T-helper 9 cell (primary cell): ENCODE measurements at places on chromosomes 7 and 10.
A peak's percentile ranks its signal among the peaks of the same experiment; 100 is the strongest.

DNA sequence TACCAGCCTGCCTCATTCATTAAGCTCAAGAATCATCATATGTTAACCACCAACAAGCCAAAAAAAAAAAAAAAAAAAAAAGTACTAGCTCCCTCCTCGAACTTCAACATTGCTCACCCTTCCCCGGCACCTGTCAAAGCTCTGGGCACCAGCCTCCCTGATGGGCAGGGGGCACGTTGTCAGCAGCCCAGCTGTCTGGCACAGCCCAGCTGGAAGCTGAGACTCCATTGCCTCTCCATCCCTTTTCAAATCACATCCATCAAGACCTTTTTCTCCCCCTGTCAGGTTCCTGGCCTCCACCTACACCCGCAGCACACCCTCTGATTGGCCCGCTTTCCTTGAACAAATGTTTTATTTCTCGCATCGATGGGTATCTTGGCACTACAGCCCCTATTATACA is 913.3 kb upstream of the AUTS2 start:
- no peak for DNase-seq

DNA sequence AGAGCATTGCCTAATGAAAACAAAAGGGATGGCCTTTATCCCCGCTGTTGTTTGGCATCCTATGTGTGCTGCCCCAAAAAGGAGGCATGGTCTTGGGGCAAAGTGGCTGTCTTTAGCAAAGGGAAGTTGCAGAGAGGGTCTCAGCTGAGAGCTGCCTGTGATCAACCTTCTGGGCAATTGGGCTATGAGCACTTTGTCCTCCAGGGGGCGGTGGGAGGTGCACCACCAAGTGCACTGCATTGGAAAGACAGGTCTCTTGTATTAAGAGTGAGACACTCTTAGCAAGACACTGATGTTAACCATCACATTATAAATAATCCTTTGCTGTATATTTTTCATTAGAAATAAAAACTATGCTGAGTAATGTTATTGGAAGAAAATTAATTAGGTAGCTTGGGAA is 314.8 kb downstream of the POM121L12 start:
- DNase-seq = no peak

DNA sequence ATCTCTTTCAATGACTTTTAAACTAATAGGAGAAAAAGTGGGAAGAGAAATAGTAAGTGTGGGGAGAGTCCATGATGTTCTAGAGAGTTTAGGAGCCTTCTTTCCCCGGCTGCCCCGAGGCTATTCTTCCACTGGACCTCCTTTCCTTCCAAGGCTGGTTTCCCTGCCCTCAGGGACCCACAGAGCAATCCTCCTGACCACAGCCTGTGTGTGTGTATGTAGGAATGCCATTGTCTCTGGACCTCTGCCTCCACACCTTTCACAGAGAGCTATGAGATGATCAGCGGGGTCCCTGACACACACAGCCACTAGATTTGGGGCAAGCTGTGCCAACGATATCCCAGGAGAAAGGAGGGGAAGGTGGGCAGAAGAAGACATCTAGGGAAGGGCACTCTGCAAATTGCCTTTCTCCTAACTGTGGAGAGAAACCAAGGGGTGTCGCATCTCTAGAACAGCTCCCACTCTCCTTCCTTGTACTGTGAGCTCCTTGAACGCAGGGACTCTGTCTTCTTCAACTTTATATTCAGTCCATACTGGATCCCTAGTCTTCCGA is 13.3 kb upstream of the CHCHD3 start:
- no peak for DNase-seq

DNA sequence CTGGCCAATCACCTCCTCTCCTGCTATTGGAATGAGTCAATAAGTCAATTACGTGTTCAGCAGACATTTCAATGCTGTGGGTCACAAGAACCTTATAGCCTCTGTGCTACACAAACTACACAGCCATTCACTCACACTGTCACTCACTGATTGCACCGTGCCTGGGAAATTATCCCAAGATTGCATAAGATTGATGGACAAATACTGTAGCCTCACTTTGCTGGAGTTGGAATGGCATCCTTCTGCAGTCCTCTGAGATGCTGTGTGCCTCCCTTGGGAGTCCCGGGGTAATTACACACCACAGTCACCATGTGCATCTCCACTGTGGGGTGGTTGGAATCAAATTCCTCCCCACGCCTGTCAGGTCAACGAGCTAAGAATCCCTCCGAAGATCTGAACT is 358.7 kb upstream of the MGMT start:
- DNase-seq = no peak

GRCh38 chr7:121385800-121386179 is 10.3 kb downstream of the FAM3C start:
- DNase-seq = no peak

DNA sequence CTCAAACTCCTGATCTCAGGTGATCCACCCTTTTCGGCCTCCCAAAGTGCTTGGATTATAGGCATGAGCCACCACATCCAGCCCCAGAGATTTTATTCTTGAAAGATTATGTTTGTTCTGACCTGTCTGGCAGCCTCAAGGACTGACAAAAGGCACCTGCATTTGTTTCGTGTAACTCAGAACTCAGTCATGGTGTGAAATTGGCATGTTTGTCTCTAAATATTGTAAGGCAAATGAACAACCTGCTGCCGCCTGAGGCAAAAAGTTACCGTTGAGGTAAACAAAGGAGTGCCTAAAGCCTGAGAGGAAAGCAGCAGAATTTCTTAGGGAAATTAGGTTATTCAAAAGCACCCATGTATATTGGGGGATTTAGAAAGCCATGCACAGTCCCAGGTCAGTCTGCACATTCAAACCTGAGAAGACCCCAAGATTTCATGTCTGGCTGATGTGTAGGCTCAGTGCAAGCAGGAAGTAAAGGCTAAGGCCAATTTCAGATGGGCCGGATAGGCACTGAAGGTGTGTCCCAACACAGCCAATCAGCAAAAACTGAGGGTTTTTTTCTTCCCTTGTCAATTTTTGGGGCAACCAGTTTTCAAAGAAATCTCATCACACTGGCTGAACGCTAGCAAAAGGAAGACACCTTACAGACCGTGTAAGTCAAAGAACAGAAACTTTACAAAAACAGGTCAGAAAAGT is 33.3 kb upstream of the HHEX start:
- DNase-seq = no peak

- no peak for DNase-seq
Observed at GRCh38 chr10:74871595-74872382, 45.4 kb downstream of the KAT6B start.

GRCh38 chr7:24854866-24855265 is 97.6 kb upstream of the GSDME start:
- DNase-seq = no peak

DNA sequence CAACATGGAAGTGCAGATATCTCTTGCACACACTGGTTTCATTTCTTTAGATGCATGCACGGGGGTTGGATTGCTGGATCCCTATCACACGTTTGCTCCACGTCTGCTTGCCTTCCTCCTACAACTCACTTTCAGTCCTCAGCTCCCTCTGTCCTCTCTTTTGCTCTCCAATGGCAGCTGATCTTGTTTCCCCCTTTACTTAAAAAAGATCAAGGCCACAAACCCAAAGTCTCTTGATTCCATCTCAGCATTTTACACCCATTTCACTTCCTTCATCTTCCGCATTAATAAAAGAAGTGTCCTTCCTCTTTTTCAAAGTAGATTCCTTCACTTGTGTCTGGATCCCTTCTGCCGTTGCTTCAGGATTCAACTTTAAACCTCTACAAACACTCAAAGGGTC is 245.2 kb downstream of the DOCK4 start:
- DNase-seq = no peak

DNA sequence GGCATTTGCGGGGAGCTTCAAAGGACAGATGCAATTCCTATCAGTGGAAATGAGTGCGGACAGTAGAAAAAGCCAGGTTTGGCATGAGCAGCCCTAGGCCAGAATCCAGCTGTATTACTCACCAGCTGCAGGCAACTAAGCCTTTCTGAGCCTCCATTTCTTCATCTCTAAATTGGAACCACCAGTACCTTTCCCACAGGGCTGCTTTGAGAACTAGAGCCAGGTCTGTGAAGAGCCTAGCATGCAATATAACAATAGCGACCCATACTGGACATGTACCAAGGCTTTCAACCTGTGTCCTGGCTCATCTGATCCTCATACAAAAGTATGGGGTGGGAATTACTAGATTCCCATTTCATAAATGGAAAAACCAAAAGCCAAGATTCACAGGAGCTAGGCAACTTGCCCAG is 101.0 kb downstream of the GSAP start:
- DNase-seq = no peak

DNA sequence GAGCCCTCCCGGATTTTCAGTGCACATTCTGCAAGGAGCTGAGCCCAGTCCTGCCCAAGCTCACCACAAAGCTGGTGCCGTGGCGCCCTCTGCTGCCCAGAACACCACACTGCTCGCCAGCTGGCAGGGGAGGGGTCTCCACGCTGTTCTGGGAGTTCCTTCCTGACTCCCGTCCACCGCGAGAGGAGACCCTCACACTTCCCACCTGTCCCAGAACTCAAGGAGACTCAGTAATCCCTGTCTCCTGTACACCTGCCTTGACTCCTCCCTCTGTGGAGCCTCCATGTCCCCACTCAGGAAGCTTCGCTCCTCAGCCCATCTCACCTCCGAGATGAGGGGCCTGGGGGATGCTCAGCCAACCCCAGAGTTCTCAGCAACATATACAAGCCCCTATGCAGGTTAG is 11.3 kb downstream of the C10orf105 start:
- DNase-seq = peak; percentile 61

DNA sequence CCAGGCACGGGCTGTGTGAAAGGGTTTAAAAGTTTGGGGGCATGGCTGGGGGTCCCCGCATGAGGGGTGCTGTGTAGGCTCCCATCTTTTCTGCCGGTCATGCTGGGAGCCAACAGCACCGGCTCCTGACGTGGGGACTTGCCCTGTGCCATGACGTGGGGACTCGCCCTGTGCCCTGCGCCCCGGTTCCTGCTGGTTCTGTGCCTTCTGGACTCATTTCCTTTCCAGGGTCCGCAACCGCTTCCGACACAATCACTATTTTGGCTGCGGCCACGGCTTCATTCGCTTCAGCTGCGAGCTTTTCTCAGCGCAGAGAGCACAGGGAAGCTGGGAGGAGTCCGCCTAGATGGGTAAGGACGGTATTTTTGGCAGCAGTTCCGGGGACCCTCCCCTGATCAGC is 7.6 kb upstream of the GIMAP8 start:
- no peak for DNase-seq

GRCh38 chr10:78506614-78507013 is 473.0 kb downstream of the RPS24 start:
- DNase-seq = no peak

DNA sequence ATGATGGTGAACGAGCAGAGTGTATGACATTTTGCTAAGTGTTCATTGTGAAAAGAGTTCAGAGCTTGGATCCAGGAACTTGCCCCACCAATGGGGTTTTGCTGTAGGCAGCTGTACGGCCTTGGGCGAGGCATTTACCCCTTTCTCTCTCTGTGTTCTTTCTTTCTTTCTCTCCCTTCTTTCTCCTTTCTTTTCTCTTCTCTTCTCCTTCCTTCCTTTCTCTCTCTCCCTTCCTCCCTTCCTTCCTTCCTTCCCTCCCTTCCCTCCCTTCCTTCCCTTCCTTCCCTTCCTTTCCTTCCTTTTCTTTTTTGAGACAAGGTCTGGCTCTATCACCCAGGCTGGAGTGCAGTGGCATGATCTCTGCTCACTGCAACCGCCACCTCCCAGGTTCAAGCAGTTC is 45.3 kb upstream of the KMT2C start:
- no peak for DNase-seq

- no peak for DNase-seq
Observed at GRCh38 chr7:22357311-22358175, 589 bp upstream of the RAPGEF5 start.

DNA sequence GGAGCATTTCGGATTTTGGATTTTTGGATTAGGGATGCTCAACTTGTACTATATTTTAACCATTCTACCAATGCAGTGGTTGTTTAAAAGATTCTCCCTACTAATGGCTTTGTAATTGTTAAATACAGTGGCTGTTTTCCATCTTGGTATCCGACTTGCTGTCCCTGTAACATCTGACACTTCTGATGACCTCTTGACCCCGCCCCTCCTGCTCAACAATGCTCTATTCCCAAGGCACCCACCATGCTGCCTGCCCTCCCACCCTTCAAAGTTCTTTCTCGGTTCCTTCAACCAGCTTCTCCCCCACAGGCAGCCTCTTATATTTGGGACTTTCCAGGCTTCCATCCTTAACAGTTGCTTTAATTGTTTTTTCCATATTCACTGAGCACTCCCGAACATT is 2.0 kb downstream of the PRTFDC1 start:
- no peak for DNase-seq

DNA sequence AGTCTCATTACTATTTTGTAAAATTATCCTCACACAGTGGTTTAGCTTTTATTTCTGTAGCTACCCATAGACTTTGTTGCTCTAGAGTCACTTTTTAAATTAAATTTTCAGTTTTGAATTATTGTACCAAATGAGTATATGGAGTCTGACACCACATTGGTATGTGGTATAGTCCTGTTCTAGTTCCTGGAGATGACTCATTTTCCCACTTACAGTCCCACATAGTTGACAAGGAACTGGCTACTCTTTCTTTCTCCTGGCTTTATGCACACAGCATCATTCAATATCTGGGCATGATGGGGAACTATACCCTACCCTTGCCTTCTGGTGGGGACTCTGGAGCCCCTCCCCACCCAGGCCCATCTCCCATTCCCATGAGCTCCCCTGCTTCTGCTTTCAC is 92.6 kb upstream of the RAB11FIP2 start:
- DNase-seq = no peak

- DNase-seq = no peak
Observed at GRCh38 chr10:103492655-103493261, 747 bp upstream of the NEURL1 start.
